Kidney glomerular epithelial cell (primary cell): ENCODE measurements at places on chromosomes 13 and 19.

DNA sequence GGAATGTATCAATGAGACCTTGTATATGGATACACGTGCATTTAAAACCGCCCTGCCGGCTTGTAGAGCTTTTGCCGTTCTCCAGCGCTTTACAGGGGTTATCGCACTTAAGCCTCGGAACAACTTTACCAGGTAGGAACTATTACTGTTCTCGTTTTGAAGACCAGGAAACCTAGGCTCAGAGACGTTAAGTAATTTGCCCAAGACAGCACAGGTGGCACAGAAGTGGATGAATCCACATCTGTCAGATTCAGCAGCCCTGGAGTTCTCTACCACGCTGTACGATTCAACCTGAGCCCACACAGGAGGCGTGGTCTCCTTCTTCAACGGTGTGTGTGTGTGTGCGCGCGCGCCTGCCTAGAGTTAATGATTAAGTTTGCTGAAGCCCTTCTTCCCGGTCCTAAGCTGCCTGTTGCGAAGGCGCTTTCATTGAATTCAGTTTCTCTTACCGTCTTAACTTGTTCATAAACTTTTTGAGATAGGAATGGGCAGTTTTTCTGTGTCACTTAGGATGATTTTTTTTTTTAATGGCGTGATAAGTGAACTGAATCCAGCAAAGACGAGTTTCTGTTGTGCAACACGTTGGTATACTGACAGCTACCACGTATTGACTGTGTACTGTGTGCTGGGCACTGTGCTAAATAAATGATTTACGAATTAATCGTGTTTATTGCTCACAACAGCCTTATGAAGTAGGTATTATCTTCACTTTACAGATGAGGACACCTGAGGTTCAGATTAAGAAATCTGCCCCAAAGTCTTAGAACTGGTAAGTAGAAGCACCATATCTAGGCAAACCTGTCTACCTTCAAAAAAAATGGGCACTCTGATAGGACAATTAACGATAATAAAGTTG lies 67.4 kb downstream of the KCNRG start:
- peak; percentile 91 for DNase-seq

DNA sequence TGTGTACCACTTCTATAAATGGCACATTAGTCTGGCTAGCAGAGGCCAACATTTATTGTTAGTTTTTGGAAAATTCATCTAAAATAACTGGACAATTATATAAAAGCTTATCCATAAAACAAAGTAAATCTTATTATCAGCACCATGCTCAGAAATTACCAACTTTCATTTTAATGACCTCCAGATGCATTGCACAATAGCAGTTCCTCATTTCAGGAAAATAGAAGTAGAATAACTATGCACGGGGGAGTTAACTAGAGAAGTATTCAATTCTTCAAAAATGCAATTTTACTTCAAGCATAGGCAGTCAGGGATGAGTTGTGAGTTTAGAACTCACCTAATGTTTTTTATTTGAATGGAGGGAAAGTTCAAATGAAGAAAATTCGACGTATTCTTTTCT lies 1023.5 kb downstream of the PCDH17 start:
- DNase-seq, result no peak

DNA sequence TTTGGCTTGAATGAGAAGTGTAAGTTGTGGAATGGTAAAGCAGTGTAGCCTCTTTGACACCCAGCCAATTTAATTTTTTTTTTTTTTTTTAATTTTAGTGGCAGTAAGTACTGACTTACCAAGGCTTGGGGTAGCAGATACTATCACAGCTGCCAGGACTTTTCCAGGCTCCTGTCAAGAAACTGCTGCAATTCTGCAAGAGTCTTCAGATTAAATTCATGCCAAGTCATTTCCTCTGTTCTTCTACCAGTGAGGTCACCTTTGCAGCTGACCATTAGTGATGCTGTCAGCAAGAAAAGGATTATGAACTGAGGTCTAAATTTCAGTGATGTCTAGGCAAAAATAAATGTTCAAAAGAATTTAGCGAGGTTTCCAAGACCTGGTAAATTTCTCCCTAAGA lies 91.2 kb downstream of the GGACT start:
- no peak for DNase-seq

DNA sequence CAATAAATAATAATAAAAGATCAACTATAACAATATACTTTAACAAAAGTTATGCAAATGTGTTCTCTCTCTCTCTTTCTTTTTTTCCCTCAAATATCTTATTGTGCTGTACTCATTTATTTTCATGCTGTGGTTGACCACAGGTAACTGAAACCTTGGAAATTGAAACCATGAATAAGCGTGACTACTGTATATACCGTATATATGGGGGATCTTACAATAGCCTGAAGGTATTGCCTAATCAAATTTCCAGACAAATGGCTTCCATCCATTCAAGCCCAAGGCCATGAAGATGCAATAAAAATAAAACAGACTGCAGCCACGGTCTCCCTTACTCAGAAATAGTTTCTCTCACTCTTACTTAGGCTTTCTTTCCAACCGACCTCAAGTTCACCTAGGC lies 98.3 kb downstream of the SLITRK6 start:
- no peak for DNase-seq

- no peak for DNase-seq
Observed at GRCh38 chr13:29266756-29267733, 328.4 kb downstream of the SLC7A1 start.

GRCh38 chr13:100860866-100861265 lies 186.3 kb upstream of the TMTC4 start:
- DNase-seq, result no peak

GRCh38 chr19:10884274-10884673 lies 12.9 kb downstream of the CARM1 start:
- no peak for DNase-seq

DNA sequence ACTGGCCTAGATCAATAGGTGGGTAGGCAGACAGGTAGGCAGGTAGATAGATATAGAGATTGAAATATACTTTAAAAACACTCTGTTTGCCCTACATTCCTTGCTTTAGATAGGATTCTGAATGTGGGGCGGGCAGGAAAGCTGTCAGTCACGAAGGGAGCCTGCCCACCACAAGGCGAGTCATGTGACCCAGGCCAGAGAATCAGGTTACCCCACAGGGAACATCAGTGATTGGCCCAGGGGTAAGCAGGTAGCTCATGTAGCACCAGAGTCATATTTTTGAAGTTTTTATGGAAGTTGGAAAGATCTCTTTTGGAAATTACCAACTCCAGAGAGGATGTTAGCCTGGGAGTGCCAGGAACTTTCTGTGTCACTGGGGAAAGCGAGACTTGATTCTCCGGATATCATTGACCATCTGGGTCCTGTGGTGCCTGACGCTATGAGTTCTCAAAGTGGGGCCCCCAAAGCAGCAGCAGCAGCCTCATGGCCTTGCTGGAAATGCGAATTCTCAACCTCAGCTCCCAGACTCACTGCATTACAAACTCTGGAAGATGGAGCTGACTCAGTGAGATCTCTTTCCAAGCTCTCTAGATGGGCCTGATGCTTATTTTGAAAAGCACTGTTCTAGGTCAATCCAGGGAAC lies 60.3 kb downstream of the IRS2 start:
- no peak for DNase-seq

- no peak for DNase-seq
Observed at GRCh38 chr13:110272651-110273050, 34.3 kb downstream of the COL4A1 start.

DNA sequence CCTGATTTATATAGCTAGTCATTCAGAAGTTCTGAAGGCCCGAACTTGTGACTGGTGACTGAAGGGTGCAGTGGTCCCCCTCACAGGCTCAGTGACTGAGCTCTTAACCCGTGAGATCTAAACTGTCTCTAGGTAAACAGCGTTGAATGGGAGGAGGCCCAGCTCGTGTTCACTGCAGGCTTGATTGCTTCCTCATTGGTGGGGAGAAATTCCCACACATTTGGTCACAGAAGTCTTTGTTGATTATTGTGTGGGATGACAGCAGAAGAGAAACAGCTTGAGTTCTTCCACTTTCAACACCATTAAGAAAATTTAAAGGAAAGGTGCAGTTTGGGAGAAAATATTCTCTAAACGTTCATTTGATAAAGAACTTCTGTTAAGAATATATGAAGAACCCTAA lies 1178.0 kb downstream of the UQCRFS1 start:
- peak; percentile 5 for DNase-seq

- DNase-seq, result no peak
Observed at GRCh38 chr19:19460258-19460731, 54.8 kb downstream of the GATAD2A start.

- DNase-seq, result no peak
Observed at GRCh38 chr13:71838842-71839241, 28.2 kb downstream of the DACH1 start.

DNA sequence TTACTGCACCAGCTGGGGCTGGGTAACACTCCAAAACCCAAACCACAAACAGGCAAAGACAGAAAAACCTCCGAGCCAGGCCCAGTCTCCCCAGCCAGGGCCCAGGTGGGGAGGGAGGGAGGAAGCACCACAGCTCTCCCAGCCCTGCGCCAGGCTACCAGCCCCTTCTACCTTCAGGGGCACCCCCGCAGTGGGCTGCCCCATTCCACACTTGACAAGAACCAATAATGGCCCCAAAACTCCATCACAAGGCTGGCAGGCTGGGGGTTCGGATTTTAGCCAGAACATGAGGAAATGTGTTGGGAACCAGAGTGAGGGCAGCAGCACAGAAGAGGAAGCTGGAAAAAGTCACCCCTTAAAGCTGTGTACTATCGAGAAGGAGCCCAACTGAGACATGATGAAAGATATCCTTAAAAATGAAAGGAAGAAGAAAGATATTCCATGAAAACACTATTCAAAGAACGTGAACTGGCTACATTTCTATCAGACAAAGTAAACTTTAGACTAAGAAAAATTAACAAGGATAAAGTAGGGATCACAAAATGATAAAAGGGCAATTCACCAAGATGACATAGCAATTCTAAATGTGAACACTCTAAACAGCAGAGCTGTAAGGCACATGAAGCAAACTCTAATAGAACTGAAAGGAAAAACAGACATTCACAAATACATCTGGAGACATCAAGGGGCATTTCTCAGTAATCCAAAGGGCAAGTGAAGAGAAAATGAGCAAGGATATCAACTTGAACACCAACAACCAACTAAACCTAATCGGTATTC lies 12.9 kb downstream of the TUBGCP3 start:
- no peak for DNase-seq

GRCh38 chr13:30006246-30006645 lies 155.8 kb upstream of the UBL3 start:
- DNase-seq, result no peak

- no peak for DNase-seq
Observed at GRCh38 chr13:100650326-100650725, 24.3 kb downstream of the TMTC4 start.

GRCh38 chr19:33317517-33317916 lies 15.2 kb upstream of the CEBPA start:
- DNase-seq, result no peak

GRCh38 chr19:44164673-44165512 lies at the start of gene ZNF226:
Gene ZNF226, plus strand, starts transcription at chr19:44165100. Its CDS starts 4,981 bp downstream, at chr19:44170081.
- DNase-seq, result peak; percentile 100

- no peak for DNase-seq
Observed at GRCh38 chr19:10230173-10230860, 814 bp downstream of the S1PR2 start.

- no peak for DNase-seq
Observed at GRCh38 chr13:49353908-49354307, 90.0 kb downstream of the CAB39L start.

DNA sequence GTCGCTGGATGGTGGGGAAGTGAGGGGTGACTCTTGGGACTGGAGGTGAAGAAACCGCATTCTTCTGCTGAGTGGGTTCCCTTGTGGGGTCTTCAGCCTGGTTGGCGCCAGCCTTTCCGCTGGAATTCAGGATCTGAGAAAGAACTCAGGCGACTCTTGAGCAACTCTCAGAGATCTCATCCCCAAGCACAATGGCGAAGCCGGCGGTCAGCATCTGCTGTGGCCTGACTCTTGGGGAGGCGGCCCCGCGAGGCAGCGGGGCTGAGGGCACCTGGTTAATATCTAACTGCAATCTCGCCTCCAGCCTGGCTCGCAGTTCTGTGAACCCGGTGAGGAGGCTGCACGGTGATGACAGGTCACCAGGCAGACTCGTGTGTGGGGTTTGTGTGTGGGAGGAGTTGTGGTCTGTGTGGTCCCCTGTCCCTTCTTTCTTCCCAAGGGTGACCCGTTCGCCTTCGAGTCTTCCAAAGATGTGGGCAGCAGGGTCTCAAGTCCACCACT lies 883 bp downstream of the ZNF441 start:
- peak; percentile 42 for DNase-seq

DNA sequence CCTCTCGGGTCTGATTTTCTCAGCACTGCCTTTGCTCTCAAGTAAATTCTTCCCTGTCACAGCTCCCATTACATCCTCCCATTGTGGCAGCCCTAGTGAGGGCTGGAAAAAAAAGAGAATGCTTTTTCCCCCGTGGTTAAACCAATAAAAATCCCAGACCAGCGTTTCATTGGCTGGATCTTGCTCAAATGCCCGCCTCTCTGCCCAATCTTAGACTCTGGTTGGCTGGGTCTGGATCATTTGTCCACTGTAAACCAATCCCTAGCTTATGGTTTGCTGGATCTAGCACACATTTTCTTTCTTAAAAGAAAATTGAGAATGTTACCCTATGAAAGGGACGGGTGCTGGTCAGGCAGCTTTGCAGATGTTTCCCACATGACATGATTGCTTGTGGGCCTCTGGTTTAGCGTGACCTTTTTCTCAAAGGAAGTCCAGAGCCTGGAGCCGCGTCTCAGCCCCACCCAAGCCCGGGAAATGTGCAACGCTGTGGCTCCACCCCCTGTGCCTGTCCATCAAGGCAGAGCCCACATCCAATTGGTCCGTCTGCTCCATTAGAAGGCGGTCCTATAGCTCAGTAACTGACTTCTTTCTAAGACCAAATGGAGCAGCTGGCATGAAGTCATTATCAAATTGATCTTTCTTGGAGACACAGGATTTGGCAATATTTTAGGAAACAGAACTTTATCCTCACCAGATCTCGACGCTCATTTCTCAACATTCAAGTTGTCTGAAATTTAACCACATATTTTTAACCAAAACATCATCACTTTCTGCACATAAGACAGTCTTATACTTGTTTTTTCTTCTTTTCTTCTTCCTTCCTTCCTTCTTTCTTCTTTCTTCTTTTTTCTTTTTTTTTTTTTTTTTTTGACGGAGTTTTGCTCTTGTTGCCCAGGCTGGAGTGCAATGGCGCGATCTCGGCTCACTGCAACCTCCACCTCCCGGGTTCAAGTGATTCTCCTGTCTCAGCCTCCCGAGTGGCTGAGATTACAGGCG lies 2.6 kb upstream of the MCEMP1 start:
- no peak for DNase-seq

DNA sequence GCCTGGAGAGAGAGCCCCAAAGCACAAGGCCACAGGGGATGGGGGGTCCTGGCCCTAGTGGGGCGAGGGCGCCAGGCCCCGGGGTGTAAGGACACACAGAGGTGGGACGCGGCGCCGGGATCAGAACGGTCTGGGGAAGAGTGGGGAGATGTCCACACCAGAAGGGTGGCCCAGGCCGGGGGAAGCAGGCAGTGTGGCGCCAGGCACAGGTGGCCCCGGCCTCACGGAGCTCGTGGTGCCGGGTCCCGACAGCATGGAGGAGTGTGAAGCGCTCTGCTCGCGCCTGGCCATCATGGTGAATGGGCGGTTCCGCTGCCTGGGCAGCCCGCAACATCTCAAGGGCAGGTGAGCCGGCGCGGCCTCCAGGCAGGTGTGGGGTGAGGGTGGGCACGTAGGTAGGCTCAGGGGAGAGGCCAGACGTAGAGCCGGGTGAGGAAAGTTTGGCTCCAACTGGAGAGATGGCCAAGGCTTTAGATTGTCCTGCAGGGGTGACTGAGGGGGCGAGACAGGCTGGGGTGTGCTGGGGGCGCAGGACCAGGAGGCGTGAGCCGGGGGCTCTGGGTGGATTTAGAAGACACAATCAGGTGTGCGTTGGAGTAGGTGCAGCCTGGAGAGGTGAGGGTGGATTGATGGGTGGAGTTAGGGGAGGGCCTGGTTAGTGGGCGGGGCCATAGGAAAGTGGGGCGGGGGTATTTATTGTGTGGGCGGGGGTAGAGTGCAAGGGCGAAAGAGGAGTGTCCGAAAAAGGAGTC lies 2.9 kb upstream of the ARHGAP45 start:
- DNase-seq, result no peak
